ENCODE measurements at places on chromosomes 7 and 10. TPM values are rescaled to one million over a fixed set of nuclear protein-coding genes. Genes with fewer than 3 reads are reported as not detected.
A peak's percentile ranks its signal among the peaks of the same experiment; 100 is the strongest.

Gene PRKCQ
- 16.8 TPM for total RNA-seq

Gene MYOF
- total RNA-seq, result 87.0 TPM

Gene ZNF488
- 0.20 TPM for total RNA-seq

Gene MALRD1
- total RNA-seq, result 21.0 TPM

Gene SLC16A9
- 0.79 TPM for total RNA-seq

Gene CRPPA
- total RNA-seq, result 3.0 TPM

Gene DNAJC12
- 1.3 TPM for total RNA-seq

Gene ARMH3
- total RNA-seq, result 21.5 TPM

Gene AGAP4
- 53.4 TPM for total RNA-seq

Gene TRIM74
- total RNA-seq, result 0.60 TPM

Gene GUSB
- 83.1 TPM for total RNA-seq

Gene TSPAN14
- total RNA-seq, result 157 TPM

GRCh38 chr7:5692112-5692844, 89.2 kb downstream of the RNF216 start:
- DNase-seq, result no peak

DNA sequence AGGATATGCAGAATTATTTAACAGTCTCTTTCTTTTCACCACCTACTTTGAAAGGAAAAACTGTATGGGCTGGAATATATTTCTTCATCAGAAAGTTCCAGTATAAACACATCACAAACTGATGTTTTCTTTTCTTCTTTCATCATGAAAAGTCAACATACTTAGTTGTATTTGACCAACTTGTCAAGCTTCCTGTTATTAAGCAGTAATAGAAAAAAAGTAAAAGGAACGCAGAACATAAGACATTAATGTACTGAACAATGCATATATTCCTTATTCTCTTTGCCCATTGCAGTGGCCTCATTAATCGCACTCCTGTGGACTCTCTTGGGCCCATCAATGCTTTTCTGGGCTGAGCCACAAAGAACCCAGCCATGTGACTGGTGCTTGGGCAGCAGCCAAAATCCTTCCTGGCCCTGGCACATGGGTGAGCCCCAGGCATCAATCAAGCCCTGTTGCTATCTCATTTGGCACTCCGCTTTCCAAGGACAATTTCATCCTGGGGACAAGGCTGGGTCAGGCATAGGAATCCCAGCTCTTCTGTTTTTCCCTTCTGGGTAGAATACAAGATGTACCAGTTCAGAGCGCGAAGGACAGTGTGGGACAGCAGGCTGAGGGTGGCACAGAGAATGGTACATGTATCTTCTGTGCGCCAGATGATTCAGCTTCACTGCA, 42.3 kb downstream of the RHOBTB1 start:
- peak; percentile 26 for DNase-seq

- DNase-seq, result no peak
Observed at GRCh38 chr7:19530261-19530660, 178.6 kb downstream of the POLR1F start.

- DNase-seq, result no peak
Observed at GRCh38 chr10:78516236-78516635, 482.6 kb downstream of the RPS24 start.

DNA sequence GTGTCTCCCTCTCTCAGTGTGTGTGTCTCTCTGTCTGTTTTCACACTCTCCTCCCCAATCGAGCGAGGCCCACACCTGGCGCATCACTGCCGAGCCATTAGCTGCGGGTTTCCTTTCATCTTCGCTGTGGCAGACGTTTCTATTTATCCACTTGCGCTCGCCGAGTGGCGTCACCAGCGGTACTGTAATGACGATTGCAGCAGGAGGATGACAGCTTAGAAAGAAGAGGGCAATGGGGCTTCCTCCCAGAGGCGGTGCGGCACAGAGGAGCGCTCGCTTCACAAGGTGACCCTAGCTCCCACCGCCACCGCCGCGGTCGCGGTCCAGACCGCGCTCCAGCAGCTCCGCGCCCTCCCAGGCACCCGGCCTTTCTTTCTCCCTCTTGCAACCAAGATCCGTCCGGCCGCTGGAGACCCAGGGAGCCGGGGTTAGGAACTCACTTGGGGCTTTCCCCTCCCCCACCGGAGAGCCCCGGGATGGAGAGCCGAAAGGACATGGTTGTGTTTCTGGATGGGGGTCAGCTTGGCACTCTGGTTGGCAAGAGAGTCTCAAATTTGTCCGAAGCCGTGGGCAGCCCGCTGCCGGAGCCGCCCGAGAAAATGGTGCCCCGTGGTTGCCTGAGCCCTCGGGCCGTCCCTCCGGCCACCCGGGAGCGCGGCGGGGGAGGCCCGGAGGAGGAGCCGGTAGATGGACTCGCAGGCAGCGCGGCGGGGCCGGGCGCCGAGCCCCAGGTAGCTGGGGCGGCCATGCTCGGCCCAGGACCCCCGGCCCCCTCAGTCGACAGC, at the start of gene EVX1:
Gene EVX1 (plus strand): TSS at position 248 of the 785 bp plus-strand sequence. CDS start 229 bp downstream, at position 477.
- peak; percentile 84 for DNase-seq

DNA sequence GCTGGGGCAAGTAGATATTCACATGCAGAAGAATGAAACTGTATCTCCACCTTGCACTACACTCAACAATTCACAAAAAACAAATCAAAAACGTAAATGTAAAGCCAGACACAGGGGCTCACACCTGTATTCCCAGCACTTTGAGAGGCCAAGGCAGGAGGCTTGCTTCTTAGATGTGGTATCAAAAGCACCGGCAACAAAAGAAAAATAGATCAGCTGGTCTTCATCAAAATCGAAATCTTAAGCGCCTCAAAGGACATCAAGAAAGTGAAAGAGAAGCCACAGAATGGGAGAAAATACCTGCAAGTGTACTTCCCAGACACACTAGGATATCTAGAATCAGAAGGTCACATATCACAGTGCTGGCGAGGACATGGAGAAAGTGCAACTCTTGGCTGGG, 31.3 kb downstream of the GPER1 start:
- no peak for DNase-seq

- DNase-seq, result no peak
Observed at GRCh38 chr7:142904128-142904527, 18.6 kb upstream of the TRPV6 start.

DNA sequence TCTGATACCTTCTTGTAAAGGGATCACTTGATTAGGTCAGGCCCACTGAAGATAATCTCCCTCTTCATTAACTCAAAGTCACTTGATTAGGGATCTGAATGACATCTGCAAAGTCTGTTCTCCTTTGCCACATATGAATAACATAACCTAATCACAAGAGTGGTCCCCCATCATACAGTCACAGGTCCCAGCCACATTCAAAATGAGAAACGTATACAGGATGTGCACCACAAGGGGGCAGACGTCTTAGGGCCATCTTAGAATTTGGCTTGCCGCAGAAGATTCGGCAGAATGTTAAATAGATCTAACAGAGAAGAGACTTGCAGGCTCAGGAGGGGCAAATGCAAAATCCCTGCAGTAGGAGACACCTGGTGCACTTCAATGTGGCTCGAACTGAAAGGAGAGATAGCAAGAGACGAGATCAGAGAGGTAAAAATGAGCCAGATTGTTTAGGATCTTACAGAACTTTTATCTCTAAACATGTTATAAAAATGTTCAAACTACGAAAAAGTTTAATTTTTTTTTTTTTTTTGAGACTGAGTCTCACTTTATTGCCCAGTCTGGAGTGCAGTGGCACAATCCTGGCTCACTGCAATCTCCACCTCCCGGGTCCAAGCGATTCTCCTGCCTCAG, 10.4 kb upstream of the SMC3 start:
- no peak for DNase-seq

GRCh38 chr7:96199421-96199820, 122.5 kb downstream of the SLC25A13 start:
- DNase-seq, result no peak

DNA sequence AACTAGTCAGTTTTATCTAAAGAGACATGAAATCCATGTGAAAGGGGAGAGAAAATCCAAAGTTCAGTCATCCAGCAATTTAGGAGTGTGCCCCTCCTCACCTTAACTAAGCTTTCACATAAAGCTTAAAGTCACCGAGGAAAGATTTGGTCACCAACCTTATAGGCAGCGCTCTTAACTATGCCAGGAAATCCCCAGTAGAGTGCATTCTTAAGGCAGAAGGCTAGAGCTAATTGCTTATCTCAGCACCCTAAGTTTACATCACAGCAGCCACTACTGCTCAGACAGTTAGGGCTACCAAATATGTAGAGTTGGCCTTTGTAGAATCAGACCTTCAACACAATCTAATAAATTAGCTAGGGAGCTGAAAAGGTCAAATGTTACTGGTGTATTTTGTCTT, 47.9 kb downstream of the MTPN start:
- DNase-seq, result no peak

DNA sequence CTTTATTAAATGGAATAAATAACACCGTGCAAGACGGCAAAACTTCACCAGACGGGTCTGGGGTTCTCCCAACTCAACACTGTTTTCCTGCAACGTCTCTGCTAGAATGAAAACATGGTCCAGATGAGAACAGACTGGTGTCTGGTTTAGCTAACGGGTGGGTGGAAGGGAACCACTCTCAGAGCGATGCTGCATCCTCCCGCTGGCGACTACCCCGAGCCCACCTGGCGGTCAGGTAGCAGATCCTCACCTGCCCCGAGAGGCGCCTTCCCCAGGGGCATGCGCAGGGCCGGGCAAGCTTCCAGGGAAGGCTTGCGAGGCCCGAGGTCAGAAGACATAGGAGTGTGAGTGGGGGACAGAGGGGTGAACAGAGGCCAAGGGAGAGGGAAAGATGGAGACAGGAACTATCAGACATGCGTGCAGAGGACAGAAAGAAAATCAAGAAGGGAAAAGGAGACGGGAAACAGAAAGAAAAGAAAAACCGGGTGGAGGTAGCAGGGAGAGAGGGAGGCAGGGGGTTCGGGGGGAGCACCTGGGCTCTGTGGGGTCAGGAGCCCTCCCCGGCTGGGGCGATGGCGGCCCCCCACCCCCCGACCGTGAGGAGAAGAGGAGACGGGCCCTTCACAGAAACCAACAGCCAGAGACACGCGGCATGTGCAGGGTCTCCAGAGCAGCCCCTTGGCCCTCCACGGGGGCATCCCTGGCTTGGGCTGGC, 222.0 kb downstream of the MAD1L1 start:
- DNase-seq, result no peak

- no peak for DNase-seq
Observed at GRCh38 chr10:58886406-58886805, 290.0 kb upstream of the PHYHIPL start.

DNA sequence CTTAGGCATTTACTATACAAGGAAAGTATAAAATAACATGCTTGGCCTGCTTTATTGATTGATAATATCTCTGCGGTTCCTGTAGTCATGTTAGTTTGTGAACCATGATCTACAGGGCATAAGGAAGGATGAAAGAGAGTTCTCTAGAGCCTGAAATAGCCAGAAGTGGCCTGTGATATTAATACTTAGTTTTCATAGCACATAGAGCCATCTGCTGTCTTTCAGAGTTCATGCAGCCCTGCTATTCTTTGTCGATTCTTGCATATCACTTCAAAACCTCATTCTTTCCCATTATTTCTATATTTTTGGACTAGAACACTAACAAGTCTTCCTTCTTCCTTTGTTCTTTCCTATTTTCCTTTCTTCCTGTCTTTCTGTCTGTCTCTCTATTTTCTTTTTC, 26.4 kb upstream of the PRKG1 start:
- DNase-seq, result no peak

DNA sequence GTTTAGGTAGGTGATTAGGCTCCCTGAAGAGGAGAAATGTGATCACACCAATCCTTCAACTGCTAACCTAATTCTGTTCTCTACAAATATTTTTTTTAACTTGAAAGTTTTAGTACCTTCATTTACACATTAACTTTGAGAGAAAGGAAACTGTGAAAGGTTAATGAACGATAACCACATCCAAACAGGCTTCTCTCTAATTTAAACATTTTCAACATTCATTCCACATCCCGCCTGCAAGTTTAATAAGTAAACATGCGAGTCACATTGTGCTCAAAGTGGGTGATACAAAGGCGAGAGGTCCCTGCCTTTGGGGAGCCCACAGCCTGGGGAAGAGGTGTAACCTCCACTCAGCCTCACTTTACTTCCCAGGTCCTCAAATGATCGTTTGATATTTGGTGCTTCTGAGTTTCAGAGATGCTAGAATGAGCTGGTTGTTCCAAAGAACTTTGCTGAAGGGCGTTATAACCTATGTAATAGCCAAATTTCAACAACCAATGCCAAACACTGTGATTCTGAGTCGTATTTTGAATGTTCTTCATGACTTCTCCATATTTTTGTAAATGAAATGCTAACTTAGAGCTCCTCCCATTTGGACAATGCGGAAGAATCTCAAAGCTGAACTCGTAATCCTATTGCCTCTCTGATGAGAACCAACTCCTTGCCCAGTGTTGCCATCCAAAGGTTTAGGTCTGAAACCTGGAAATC, 47.5 kb downstream of the DENND2A start:
- DNase-seq, result no peak

GRCh38 chr7:10315881-10316280, 657.8 kb upstream of the PHF14 start:
- DNase-seq, result no peak

DNA sequence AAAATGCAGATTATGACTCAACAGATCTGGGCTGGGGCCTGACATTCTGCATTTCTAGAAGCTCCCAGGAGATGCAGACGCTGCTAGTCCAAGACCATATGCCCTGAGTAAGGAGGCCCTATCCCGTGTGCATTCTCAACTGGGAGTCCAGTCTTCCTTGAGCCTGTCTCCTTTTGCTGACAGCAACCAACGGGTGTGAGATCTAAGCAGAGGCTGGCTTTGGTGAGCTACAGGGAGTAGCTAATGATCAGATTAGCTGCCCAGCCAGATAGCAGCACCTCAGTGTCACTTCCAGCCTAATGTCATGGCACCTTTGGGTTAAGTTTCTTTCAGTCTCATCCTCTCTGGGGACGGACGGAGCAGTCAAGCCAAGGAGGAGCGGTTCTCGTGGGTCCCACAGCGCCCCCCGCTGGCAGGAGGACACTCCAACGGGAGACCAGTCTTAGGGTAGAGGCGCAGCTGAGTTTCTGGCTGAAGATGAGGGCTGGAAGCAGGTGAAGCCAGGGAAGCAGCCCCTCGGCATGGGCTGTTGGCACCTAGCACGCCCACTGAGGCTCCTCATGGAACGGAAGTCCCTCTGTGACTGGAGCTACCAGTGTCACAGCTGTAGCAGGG, 154.0 kb downstream of the CCDC3 start:
- DNase-seq, result no peak

DNA sequence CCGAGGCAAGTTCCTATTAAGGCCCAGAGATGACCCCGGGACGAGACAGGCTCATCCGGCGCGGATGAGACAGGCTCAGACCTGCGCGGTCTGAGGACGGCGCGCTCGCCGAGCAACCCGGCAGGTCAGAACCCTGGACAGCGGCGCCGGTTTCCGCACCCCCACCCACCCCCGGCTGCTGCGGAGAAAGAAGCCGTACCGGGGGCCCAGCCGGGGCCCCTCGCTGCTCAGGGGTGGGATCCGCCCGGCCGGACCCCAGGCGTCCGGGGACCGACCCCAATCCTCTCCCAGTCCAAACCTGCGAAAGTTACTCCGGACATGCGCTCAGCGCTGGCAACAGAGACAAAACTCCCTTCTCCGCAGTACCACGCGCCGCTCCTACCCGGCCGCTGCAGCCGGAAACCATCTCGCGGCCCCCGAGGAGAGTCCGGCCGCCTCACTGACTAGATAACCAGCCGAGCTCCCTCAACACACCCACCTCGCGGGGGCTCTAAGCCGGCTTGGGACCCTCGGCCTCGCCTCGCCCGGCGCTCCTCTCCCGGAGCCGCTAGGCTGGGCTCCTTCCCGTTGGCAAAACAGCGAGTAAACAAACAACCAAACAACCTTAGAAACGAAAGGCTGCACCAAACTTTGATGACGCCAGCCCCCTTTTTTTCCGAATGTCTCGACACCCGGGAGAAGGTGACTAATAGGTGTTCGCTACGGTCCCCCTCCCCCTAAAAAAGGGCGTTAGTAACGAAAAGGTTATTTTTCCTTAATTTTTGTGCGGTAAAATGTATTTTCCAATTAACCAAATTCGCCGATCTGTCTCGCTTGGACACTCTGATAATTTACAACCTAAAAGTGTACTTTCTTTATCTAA, 2.3 kb upstream of the DRGX start:
- DNase-seq, result peak; percentile 92
